ENCODE measurements at places on chromosomes 1 and 21.

DNA sequence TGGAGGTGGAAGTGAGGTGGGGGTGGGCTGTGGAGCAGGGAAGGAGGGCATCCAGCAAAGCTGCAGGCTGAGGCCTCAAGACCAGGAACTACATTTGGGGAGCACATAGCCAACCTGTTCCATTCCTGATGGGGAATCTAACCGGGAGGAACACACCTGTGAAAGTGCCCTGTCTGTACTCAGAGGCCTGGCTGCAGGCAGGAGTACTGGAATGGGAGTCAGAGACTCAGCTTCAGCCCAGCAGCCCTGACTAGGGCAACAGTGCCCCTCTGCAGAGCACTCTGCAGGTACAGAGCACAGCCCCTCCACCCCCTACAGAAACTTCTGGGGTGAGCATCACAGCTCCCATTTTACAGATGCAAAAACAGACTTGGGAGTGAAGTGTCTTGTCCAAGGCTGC, 126.4 kb downstream of the DMRTB1 start:
- DNase-seq = no peak

- DNase-seq = no peak
Measured at GRCh38 chr1:46039571-46040052, 92.8 kb downstream of the PIK3R3 start.

- DNase-seq = no peak
Measured at GRCh38 chr21:34157521-34157920, 84.1 kb downstream of the MRPS6 start.

- no peak for DNase-seq
Measured at GRCh38 chr21:44547656-44548331, 3.5 kb downstream of the KRTAP10-2 start.

DNA sequence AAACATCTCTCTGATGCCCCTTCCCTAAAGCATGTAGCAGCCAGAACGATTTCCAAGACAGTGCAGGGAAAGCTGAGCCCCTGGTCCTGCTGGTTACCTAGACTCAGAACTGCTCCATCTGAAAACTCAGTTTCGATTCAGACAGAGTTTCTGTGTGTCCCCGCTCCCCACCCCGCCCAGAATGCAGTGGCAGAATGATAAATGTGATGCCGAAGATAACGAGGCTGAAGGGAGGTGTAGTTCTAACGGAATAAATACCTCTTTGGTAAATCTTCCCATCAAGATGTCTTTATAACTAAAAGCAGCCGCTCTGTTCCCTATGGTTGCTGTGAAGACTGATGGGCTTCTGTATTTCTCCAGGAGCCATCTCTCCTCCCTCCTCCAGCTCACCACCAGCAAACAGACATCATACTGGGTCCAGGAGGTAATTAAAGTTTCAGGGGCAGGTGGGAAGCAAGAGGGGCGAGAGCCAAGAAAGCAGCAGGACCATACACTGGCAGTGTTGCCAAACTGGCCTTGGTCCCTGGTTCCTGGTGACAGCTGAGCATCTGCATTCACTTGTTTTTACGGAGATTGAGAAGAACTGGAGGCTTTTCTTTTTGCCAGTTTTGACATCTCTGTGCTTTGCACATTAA, 76.9 kb downstream of the DDX20 start:
- DNase-seq = no peak

GRCh38 chr1:230376296-230376695, 49.8 kb downstream of the PGBD5 start:
- DNase-seq = no peak

DNA sequence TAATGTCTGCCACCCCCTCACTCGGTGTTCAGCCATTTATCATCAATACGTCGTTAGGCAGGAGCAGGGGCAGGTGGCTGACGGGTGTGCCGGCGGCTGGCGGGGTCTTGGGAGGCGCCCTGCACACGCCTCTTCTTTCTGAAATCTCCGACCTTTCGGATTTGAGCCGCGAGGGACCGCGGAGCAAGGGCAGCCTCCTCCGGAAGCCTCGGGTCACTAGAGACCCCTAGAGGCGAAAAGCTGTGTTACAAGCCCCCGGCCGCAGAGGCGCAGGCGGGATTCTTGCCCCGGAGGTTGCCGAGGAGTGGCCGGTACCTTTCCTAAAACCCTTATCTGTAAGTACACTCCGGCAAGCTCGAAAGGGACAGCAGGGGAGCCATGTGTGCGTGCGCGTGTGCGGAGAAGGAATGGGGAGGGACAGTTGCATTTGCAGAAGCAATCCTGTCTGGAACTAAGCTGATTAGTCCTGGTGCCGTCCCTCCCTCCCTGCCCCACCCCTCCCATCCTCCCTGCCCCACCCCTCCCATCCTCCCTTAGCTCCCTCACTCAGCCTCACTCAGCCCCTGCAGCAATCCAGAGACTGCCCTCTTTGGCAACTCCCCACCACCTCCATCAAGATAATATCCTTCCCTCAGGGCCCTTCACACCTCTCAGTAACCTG, 11.0 kb downstream of the BRINP2 start:
- no peak for DNase-seq

- DNase-seq = no peak
Measured at GRCh38 chr1:25774206-25774803, 25.7 kb upstream of the SELENON start.

- no peak for DNase-seq
Measured at GRCh38 chr21:43953021-43953420, 59.1 kb upstream of the TRAPPC10 start.

DNA sequence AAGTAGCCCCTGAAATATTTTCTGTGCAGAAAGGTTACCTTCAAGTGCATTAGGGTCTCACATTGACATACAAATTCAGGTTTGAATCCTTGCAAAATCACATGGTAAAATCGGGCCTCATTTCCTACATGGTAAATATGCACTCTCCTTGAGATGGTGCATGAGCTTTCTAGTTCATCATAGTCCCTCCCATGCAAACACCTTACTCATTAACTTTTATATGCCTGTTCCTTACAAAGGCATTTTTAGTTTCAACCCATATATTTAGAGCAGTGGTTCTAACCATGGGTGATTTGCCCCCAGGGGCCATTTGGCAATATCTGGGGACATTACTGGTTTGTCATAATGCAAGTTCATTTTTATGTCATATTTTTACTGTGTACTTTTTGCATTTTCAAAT, 37.2 kb downstream of the PBX1 start:
- DNase-seq = no peak

GRCh38 chr1:225004396-225004795, 74.9 kb downstream of the DNAH14 start:
- DNase-seq = no peak

- no peak for DNase-seq
Measured at GRCh38 chr1:206445911-206446356, 24.3 kb upstream of the IKBKE start.

- no peak for DNase-seq
Measured at GRCh38 chr1:68815632-68816031, 318.8 kb upstream of the DEPDC1 start.

- DNase-seq = no peak
Measured at GRCh38 chr1:145997016-145997717, 788 bp upstream of the TXNIP start.

DNA sequence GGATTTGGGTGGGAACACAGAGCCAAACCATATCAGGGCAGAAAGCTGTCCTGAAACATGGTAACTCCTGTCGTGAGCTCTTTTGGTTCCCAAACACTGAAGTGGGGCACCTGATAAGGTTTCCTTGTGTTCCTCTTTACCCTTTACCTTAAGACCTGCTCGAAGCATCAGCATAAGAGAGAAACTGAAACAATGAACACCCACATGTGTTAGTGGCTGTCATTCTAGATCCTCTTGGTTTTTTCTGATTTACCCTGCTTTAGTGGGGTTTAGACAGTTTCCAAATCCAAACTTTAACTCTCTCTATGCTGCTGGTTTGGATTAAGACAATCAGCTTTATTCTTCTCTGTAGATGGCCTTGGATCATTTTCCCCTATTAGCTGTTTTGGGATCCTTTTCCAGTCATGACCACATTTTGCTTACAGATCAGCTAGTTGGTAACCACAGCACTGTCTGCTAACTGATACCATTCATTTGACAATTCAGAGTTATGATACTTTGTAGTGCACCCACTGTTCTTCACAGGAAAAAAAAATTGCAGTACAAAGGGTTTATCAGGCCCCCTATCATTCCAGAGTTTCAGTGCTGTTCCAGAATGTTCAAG, 975 bp upstream of the MNDA start:
- DNase-seq = no peak

DNA sequence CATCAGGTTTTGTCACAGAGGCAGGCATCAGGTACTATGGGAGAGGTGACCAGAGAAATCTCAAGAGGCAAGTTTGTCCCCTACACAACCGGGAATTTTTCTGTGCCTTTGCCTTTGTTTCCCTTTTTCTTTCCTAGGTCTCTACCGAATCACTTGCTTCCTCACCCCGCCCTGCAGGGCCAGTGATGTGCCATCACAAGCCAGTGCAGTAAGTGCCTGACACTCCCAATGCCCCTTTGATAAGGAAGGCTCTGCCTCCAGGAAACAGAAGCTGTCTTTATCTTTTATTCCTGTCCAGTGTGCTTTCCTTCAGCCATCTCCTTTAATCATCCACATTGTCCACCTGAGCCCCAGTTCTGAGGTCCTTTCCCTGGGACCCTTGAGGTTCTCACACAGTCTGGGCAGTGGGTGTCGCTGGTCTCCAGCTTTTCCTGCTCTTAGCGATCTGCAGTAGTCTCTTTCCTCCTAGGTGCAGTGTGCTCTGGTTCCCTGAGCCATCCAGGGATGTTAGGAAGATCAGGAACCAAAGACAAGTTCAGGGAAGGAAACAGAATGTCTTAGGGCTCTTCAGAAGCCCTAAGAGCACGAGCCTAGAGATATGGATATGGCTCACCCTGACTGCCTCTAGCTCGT, 36.6 kb downstream of the GJA5 start:
- DNase-seq = no peak

DNA sequence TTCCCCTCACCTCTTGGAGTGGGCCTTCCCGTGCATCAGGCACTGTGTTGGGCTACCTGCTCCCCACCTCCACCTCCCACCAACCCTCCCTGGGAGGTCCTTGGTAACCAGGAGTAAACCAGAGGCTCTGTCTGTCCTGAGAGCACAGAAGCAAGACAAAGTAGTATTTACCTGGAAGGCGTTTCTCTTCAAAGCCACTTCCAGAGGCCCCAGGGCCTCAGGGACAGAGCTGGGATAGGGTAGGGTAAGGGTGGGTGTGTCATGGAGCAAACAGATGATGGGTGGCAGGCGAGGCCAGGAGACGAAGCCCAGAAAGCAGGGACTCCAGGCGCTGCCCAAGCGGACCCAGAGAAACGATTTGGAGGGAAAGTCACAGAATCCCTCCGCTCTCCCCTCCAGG, 77.2 kb upstream of the TARDBP start:
- no peak for DNase-seq

DNA sequence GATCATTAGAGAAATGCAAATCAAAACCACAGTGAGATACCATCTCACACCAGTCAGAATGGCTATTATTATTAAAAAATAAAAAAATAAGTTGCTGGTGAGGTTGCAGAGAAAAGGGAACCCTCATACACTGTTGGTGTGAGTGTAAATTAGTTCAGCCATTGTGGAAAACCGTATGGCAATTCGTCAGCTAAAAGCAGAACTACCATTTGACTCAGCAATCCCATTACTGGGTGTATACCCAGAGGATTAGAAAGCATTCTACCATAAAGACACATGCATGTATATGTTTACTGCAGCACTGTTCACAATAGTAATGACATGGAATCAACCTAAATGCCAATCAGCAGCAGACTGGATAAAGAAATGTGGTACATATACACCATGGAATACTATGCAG, 42.2 kb downstream of the GIPC2 start:
- DNase-seq = no peak

DNA sequence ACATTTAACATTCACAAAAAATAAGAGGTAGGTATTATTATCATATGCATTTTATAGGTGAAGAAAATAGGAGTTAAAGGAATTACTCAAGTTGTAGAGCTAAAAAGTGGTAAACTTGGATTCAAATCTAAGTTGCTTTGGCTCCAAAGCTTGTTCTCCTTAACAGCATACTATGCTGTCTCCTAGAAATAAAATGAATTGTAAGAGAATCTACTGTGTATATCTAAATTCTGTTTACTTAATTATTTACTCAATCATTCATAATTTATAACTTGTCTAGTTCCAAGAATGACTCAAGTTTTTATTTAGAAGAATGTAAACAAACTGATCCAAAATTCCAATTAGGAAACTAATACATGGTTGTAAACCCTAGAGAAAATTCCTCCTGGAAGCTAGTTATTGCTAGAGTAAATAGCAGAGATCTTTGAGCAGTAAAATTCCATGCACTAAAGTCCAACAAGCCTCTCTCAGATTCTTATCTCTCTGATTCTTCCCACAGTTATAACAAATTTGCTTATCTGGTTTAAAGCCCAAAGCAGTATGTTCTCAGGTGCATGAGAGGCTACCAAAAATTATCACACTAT, 132.5 kb upstream of the DPT start:
- DNase-seq = no peak

DNA sequence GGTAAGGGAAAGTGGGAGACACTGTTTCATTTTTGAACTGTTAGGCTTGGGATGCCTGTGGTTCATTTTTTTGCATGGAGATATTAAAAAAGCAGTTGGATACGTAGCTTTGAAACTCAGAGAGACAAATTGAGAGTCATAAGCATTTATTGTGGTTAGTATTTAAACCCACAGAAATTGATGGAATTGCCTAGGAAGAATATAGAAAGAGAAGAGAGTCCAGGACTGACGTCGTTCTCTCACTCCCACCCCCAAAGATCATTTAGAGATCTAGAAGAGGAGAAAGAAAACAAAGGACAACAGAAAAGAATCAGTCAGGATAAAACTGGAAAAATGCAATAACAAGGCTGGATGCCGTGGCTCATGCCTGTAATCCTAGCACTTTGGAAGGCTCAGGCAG, 73.2 kb upstream of the BMP8A start:
- no peak for DNase-seq

- no peak for DNase-seq
Measured at GRCh38 chr1:24679725-24680124, 36.6 kb downstream of the SRRM1 start.

GRCh38 chr1:15106608-15107007, 46.9 kb upstream of the TMEM51 start:
- DNase-seq = no peak

- no peak for DNase-seq
Measured at GRCh38 chr21:35273333-35273732, 224.2 kb upstream of the RUNX1 start.

- no peak for DNase-seq
Measured at GRCh38 chr1:202590126-202590525, 120.1 kb downstream of the SYT2 start.

GRCh38 chr1:240031414-240031813, 60.3 kb upstream of the FMN2 start:
- DNase-seq = peak; percentile 65

DNA sequence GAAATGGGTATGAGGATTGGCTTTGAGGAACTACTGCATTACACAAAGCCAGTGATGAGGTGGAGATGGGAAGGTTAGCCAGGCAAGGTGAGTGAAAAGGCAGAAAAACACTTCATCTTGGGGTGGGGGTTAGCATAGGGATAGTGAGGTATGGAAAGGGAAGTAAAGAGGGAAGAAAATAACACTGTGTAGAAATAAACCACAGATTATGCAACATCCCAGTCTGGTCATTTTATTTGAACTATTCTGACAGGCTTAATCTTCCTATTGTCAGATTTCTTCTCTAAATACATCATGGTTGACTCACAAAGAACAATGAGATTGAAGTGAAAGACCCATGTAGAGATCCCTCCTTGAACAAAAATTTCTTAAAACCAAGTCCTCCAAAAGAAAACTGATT, 640.2 kb downstream of the PTPRC start:
- DNase-seq = no peak

- no peak for DNase-seq
Measured at GRCh38 chr1:72105201-72105600, 177.1 kb downstream of the NEGR1 start.
